Left lobe of liver (tissue), 2 donors: ENCODE measurements at places on chromosomes 6 and 20.

DNA sequence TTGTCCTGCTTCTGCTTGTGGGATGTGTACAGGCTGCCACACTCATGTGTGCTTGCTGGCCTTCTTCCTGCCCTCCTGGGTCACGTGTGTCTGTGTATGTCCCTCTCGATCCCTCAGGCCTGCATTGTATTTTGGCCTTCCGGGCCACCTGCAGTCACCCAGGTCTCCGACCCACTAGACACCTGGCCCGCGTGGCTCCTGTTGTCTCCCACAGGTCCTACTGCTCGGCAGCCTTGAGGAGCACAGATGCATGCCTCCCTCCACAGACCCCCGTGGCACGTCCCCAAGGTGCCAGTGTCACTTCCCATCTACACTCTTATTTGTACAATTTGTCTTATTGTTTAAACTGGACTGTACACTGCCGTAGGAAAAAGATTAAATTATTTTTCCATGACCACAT lies 43.1 kb downstream of the FOXC1 start:
- no peak for DNase-seq

DNA sequence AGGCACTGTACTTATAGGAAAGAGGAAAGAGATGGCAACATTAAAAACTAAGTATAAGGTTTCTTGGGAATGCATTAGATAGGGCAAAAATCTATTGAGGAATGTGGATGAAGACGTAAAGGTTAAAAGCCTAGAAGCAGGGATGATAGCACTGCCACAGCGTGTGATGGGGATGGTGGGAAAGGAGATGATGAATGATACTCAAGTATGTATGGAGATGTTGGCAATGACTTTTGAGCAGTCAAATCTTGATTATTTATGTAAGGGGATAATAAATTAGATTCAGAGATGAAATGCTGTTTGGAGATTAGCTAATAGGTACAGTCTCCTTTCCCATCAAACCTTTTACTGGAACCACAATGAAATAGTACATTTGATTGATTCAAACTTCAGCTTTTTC lies 432.8 kb downstream of the GRIK2 start:
- DNase-seq = no peak

GRCh38 chr6:14333556-14334305 lies 216.2 kb downstream of the CD83 start:
- DNase-seq = no peak

DNA sequence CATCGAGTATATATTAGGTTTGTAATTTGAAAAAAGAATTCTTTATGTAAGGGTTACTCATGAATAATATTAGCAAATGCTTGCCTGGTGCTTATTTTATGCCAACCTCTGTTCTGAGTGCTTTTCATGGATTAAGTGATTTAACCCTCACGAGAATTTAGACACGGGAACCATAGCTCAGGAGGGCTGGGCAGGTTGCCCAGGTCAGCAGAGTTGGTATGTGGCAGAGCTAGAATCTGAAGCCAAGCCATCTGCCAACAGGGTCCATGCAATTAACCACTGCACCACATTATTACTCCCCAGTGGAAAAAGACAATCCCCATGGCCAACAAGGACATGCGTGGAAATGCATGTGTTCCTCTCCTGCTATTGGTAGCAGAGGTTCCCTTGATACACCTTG lies 345.6 kb downstream of the CDC5L start:
- DNase-seq = no peak

DNA sequence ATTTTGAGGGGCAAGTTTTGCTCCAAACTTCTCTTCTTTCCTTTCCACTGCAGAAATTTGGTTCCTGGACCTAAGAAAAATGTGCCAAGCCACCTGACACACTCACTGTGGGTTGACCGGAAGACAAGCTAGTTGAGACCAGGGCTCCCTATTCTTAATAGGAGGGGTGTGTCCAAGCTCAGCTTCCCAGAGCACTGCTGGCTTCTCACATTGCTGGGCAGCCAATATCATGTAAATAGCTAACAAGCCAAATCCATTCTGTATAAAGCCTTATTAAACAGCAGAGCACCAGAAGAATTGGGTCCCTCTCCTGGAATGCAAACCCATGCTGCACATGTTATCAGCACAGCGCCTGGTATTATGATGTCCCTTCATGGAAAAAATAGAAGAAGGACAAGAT lies 17.0 kb upstream of the SAMD3 start:
- no peak for DNase-seq

DNA sequence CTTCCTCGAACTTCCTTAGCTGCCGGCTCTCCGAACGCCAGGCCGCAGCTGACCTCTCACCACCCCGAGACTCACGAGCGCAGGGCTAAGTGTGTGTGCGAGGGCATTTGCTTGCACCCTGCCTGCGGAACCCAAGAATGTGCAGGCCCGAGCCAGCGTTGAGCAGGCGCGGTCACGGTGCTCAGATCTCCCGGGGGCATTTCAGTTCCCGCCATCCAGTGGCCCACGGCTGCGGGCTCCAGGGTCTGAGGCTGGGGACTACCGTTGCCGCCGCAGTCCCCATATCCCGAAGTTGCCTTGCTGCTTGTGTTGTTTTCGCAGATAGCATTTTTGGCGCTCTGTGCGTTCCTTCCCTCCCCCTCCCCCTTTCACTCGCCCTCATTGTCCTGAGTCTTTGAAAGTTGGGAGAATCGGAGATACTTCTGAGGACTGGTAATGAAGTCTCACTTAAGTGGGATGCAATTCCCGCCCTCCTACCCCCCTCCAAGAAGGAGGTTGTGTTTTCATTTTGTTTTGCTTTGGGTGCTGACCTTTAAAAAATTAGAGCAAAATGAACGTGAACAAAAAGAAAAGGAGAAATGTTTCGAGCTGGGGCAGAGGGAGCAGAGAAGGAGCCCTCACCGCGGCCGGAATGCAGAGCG lies 1.7 kb downstream of the NR2E1 start:
- DNase-seq = no peak

- peak; percentile 73 for DNase-seq
Measured at GRCh38 chr20:57473246-57474048, 51.5 kb downstream of the CTCFL start.

DNA sequence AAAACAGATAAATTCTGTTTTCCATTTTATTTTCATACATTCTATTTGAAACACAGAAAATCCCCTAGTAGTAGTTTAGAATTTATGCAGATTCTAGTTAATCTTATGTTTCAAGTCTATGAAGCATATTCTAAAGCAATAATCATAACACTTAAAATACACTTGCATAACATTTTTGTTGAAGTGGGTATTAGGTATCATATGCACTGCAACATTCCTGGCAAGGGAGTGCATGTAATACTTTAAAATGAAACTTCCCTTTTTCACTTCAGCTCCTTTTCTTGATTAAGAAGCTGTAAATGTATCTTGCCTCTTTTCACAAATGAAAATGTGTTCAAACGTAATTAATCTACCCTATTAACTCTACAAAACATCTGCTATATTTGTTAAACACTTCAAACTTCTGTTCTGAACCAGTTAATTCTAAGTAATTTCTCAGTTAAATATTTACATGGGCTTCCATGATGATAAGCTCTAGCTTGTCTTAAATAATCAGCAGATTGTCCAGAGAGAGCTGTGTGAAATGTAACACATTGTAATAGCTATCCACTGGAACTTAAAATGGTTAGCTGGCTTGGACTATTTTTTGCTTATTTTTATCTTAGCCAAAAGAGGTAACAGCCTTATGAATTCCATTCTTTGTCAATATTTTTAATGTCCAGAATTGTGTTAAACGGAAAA lies 192.8 kb downstream of the COL19A1 start:
- DNase-seq = no peak

DNA sequence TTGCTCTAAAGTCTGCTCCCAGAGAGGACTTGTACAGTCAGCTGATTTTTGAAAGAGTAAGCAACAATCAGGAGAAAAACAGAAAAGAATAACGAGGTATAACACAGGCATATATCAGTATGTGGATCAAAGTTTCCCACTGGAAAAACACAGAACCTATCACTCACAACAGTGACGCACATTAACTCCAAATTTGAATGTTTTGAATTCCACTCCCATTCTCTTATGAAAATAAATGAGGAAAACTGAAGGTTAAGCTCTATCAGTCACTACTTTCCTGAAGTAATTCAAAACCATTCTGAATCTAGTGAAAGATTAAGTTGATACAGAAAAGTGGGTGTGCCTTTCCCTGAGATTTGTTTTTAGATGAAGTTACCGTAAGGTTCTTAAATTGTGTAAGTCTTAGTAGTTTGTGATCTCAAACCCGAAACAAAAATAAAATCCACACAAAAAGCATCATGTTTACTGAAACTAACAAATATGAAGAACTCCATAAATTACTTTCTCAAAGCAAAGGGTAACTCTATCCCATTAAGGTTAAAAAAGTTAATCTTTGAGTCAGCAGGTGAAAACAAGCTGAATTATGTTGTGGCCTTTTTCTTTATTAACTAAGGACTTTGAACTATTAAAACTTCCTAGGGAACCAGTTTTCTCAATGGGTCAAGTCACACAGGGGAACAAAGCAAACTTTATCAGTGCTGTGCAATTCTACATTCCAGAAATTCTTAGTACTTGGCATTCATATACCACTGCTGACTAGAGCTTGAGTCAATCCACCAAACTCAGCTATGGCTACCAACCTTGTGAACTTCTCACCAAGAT lies 115.7 kb downstream of the OGFRL1 start:
- DNase-seq = no peak

DNA sequence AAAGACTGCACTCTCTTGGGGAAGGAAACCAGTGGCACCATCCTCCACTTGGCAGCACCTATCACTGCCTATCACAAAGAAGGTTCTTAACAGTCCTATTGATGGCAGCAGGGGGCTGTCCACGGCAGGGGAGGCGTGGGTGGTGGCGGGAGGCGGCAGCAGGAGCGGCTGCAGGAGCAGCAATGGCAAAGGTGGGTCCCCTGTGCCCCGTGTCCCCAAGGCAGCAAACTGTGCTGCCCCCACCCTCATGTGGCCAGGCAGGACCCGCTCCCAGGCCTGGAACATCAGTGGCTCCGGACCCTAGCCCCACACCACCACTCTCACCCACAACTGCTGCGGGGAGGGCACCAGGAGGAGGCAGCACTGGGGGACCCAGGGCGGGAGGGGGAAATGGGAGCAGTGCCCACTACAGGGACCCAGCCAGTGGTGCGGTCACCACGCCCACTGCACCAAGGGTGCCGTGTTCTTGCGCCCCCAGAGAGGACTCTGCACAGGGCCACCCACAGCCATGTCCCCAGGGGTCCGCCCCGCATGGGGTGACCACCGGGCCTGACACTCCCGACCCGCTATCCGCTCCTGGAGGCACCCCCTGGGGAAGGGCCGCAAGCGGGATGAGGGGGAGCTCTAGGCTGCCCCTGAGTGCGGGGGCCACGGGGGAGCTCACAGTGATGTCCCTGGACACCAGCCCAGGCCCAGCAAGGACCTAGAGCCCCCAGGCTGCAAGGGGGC lies 54.6 kb downstream of the GMDS start:
- no peak for DNase-seq
